AG04450 (cell line): ENCODE measurements at places on chromosomes 1 and 21. TPM values are rescaled to one million over a fixed set of nuclear protein-coding genes. Genes with fewer than 3 reads are reported as not detected.

Gene EVI5
- 19.9 and 28.5 TPM in 2 replicates for polyA plus RNA-seq

DNA sequence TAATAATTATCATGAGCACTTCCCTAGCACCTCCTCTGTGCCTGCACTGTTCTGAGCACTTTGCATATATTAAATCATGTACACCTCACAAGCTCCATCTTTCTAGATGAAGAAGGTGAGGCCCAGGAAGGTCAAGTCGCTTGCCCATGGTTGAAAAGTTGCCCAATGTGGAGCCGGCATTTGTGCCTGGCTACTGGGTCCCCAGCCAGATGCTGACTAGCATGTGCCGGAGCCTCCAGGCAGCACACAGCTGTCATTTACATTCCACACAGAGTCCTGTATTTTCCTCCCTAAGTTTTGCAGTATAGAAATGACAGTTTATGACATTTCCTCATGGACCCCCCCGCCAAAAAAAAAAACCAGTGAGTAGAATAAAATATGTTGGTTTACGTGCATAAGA lies 94.3 kb downstream of the BCAR3 start:
- no peak for DNase-seq

DNA sequence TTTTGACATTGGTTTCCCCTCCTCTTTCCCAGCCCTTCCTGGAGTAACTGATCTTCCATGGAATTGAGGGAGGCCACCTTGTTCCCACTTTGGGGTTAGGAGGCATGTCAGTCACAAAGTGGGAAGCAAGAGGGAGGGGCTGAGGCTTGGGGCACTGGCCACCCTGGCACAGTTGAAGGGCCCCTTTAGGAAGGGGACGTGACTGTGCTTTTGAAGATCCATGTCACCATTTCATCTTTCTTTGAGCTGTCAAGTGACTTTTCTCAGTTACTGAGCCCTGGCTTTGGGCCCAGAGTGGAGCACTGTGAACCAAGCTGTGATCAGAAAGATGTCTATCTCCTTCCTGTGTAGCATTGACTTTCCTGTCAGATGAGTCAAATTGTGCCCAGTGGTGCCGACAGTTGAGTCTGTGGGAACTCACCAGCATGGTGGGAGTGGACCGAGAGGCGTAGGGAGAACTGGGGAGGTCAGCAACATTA lies 38.5 kb upstream of the TDRD10 start:
- DNase-seq, result no peak

- DNase-seq, result no peak
Measured at GRCh38 chr1:62208970-62209369, 14.3 kb downstream of the L1TD1 start.

- no peak for DNase-seq
Measured at GRCh38 chr1:6962478-6962995, 177.3 kb downstream of the CAMTA1 start.

Gene GUCA2B
- not detected in 2 replicates for polyA plus RNA-seq

Gene LCE3D
- not detected in 2 replicates for polyA plus RNA-seq

DNA sequence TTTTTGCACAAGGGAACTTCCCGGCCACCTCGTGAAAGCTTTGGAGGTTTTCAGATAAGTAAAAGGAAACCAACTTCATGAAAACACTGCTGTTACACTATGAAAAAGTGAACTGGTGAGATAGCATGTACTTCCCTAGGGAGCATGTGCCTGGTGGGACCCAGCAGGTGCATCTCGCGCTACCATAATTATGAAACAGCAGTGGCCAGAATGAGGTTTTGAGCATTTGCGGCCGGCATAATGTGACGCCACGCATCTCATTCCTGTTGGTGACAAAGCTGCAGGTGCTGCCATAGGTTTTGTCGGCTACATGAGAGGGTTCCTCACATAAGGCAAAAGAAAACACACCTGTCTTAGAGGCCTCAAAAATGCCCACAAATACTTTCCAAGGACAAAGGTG lies 1.7 kb downstream of the KRTAP10-3 start:
- no peak for DNase-seq
